Stimulated activated naive CD4-positive, alpha-beta T cell (primary cell): ENCODE measurements at places on chromosomes 1 and 21.

DNA sequence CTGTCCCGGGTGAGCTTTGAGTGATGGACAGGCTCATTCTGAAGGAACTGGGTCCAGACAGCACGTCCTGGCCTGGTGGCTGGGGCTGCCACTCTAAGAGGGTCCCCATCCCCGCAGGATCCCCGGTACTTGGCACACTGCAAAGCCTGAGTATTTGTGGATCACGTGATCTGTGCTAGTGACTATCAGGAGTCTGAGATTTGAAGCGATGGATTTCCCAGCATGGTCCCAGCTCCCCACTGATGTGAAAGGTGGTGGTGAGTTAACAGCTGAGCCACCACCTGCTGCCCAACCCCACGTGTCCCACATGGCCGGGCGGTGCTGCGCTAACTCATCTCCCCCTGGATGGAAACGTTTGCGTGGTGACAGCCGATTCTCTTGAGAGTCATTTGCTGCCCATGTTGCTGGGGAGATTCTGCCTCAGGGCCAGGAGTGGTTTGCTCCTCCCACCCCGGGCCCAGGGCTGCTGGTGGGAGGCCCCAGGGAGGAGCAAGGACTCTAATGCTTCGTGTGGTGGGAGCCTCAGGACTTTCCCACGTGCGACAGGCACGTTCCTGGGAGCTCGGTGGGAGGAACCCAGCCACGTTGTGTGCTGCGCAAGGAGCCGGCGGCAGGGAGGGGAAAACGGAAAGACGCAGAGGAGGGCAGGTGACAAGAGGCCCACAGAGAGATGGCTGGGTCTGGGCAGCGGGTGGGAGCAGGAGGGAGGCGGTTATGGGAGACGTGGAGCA, 15.1 kb downstream of the FAAP20 start:
- no peak for DNase-seq

GRCh38 chr1:25821630-25822091, 1.9 kb downstream of the MTFR1L start:
- DNase-seq: no peak

DNA sequence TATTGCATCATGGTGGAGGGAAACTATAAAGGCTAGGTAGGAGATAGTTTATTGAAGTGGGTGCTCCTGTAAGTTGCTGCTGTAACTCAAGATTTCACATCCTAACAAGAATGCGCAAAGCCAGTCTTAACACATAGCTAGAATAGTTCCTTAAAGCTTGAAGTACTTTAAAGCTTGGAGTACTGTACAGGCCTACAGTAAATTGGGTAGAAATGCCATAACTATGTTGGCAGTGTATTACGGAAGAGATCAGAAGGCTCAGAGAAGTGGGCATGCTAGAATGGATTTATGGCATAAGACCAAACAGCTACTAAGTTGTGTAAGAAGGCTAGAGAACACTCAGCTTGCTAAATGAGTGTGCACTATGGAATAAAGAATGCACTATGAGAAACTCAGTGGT, 44.5 kb downstream of the DMRTA2 start:
- no peak for DNase-seq

DNA sequence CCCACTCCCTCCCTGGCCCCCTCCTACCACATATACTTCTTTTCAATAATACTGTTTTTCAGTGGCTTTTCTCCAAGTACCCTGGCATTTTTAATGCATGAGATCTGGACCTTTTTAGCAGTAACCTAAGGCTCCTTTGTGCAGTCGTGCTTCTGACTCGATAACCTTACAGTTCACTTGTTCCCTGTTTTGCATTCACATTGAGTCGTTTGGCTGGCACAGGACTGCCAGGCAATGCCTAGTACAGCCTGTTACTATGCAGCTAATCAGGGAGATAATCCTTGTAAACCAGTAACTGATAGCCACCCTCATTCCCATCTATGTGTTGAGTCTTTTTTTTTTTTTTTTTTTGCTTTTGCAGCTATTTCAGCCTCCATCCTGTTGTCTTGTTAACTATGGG, 3.7 kb downstream of the ATP1B1 start:
- no peak for DNase-seq
